Stimulated activated CD4-positive, alpha-beta T cell treated with anti-CD3 and anti-CD28 coated beads, Interleukin-2, amount 100 ng/mL, for 4 hours (primary cell): ENCODE measurements at places on chromosomes 11 and 22.

- no peak for DNase-seq
Measured at GRCh38 chr22:37220543-37220981, 8.3 kb upstream of the SSTR3 start.

DNA sequence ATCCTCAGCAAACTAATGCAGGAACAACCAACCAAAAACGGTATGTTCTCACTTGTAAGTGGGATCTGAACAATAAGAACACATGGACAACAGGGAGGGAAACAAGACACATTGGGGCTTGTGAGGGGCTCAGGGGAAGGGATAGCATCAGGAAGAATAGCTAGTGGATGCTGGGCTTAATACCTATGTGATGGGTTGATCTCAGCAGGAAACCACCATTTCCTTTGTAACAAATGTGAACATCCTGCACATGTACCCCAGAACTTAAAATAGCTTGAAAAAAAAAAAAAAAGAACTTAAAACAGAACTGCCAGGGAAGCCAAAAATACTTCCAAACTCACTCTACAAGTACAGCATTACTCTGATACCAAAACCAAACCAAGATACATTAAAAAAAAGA lies 33.8 kb downstream of the CASP4 start:
- no peak for DNase-seq

DNA sequence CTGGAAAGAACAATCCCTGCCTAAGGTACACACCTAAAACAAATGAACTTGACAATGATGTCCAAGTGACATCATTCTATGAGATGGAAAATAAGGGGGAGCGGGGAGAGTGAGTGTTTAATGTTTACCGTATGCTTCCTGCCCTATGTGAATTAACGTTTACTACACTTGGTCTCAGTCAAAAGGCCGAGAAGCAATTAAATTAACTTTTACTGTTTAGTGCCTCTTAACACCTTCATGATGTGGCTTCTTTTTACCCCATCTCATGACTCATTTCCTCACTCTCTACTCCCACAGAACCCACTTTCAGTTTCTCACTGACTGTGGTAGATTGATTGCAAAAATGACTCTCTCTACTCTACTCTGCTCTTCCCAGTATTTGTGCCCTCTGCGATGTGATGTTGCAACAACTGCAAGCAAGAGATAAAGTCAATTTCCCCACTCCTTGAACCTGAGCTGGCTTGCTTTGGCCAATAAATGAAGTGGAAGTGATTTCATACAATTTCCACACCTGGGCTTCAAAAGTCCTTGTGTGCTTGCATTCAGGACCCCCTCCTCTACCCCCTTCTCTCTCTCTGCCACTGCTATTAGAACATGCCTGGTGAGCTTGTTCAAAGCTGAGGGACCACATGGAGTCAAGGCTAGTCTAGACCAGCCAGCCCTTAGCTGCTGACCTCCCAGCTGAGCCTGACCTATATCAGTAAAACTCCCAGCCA lies 11.6 kb upstream of the ALKBH3 start:
- DNase-seq: peak; percentile 29

- DNase-seq: no peak
Measured at GRCh38 chr11:23585416-23586104, 725.3 kb upstream of the CCDC179 start.

DNA sequence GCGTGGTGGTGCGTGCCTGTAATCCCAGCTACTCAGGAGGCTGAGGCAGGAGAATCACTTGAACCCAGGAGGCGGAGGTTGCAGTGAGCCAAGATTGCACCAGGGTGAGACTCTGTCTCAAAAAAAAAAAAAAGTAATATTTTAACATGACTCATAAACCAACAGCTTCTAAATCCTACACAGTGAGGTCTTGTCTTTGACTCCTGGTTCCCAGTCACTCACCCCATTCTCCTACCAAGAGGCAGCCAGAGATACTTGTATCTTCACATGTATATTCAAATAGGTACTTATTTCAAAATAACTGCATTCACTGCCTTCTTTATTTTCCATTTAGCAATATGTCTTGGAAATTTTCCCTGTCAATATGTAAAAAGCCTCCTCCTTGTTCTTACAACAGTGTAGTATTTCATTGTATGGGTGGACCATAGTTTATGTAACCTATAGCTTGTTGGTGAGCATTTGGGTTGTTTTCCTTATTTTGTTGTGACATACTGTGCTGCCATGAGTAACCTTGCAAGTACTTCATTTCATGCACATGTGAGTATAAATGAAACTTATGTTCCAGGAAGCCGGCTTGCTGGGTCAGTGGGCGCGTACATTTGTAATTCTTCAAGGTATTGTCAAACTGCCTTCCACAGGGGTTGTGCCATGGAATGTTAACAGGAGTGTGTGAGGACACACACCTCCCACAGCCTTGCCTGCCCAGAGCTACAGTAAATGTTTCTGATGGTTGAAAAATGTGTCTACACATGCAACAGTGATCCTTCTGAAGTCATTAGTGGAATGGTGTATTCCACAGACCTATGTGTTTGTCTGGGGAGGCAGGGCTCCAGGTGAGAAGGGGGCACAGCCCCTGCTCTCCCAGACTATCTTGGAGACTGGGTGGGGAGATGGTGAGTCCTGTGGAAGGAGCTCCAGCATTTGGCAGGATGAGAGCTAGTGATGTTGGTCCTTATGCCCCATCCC lies 47.9 kb downstream of the OSBP2 start:
- DNase-seq: no peak

- DNase-seq: no peak
Measured at GRCh38 chr11:57237204-57237681, at the start of gene APLNR. TSS of gene APLNR (minus strand) at chr11:57237250. CDS start at chr11:57237004, 246 bp downstream.

DNA sequence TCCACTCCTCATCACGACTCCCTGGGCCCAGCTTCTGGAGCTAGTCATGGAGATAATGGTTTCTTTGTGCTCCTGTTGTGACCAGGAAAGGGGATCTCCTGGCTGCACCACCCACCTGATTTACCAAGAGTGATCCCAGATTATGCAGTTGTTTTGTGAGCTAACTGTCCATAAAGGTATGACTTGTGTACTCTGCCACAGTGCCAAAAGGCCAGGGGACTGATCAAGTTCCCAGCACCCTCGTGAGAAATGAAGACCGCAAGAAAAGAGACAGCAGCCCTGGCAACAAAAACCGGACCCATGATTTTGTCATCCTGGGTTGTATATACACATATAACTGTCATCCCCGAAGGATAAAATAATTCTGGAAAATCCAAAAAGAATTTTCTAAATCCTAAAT lies 26.6 kb downstream of the TUB start:
- no peak for DNase-seq

DNA sequence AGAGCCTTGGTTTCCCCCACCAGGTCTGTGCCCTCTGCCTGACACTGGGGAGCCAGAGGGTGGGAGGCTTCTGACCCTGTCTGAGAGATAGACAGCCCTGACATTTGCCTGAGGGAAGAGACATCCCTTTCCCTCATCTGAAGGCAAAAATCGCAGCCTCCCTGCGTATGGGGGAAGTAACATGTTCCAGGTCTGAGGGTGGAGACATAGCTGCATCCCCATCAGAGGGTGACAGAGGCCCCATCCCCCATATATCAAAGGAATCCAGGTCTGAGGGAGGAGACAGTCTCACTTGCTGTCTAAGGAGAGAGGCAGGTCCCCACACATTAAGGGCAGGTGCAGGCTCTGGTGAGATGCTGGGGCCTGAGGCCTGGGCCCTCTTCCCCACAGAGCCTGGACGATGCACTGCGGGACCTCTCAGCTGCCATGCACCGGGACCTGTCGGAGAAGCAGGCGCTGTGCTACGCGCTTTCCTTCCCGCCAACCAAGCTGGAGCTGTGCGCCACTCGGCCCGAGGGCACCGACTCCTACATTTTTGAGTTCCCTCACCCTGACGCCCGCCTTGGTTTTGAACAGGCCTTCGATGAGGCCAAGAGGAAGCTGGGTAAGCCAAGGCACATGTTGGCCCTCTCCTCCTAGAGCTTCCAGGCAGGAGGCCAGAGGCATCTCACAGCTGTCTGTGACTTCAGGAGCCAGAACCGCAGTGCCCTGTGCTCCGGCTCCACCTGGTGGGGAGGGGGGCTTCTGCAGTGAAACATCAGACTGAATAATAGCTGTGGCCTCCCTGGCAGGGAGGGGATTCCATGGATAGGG lies 16.1 kb upstream of the RELT start:
- DNase-seq: peak; percentile 22

- no peak for DNase-seq
Measured at GRCh38 chr11:35494957-35495490, 30.4 kb downstream of the PAMR1 start.

GRCh38 chr11:19551457-19551856 lies 161.2 kb upstream of the NAV2 start:
- DNase-seq: no peak

DNA sequence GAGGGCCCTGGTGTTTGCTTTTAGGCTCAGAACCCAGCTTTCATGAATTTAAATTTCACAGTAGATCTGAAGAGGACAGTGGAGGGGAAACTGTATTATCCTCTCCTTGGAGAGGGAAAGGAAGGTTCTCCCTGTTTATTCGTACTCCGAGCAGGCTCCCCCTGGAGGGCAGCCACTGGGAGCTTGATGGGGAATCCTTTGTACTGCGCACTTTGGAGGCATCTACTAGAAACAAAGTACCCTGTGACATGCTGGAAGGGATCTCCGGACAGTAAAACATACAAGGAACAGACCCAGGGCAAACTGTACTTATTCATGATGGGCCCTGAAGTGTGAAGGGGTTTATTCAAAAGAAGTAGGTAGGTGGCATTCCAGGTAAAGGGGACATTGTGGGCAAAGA lies 27.2 kb downstream of the NAV2 start:
- no peak for DNase-seq

GRCh38 chr22:24390576-24390975 lies 36.8 kb upstream of the ADORA2A start:
- no peak for DNase-seq

GRCh38 chr22:29344137-29344536 lies 28.6 kb upstream of the RASL10A start:
- no peak for DNase-seq

DNA sequence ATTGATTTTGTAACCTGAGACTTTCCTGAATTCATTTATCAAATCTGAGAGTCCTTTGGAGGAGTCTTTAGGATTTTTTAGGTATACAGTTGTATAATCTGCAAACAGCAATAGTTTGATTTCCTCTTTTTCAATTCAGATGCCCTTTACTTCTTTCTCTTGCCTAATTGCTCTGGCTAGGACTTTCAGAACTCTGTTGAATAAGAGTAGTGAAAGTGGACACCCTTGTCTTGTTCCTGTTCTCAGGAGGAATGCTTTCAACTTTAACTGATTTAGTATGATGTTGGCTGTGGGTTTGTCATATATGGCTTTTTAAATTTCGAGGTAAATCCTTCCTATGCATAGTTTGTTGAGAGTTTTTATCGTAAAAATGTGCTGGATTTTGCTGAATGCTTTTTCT lies 227.4 kb downstream of the CSNK2A3 start:
- DNase-seq: no peak

DNA sequence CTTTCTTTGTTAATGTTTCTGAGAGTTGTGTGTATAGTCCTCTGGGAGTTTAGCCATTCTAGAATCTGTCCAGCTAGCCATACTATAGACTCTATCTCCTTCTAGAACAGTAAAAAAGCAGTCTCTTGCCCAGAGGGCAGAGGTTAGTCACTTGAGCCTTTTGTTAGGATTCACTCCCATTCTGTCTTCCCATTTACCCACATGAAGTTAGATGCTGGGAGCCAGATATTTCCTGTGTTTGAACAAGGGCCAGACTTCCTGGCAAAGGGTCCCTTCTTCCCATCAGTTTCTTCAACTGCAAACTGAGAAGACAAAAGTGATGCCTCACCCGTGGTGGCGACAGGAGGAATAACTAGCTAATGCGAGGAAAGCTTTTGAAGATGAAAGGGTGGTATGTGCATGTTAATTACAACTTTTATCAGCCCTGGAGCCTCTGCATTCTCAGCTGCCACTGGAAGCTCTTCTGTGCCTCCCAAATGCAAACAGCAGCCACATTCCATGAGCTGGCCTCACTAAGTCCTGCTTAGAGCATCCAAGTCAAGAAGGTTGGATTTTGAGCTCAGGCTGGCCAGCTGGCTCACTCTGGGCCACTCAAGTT lies 12.8 kb downstream of the CD44 start:
- no peak for DNase-seq

GRCh38 chr11:43548916-43549315 lies 131.6 kb upstream of the HSD17B12 start:
- DNase-seq: no peak

DNA sequence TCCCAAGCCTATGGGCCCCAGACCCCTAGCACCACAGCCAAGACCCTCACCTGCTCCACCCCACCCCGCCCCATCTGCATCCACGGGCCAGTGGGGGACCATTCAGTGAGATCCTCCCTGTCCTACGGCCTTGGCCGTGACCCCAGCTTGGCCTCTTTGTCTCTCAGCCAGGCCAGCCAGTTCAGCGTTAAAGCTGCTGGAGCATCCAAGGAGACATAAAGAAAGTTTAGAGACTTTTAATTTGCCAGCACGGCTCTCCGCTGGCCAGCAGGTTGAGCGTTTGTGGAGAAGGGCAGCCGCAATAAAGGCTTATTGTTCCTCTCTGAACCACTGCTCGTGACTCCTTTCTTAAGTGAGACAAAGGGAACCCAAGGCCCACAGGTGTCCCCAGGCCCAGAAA lies 49.3 kb upstream of the LMO1 start:
- DNase-seq: no peak

DNA sequence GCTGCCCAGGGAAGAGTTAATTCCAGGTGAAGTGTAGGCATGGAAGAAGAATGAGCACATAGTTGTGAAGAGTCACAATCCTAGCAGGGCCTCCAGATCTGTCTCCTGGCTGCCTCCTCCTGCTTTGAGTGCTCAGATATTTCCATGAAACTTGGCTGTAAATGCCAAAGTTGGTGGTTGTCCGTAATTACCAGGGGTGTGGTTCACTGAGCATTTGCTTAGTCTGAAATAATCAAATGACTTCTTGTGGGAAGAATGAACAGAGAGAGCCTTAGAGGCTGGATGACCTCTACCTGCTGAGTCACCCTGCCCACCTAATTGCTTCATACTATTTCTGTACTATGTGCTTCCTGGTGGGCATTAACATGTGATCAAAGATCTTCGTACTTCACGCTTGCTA lies 50.9 kb downstream of the APIP start:
- no peak for DNase-seq

DNA sequence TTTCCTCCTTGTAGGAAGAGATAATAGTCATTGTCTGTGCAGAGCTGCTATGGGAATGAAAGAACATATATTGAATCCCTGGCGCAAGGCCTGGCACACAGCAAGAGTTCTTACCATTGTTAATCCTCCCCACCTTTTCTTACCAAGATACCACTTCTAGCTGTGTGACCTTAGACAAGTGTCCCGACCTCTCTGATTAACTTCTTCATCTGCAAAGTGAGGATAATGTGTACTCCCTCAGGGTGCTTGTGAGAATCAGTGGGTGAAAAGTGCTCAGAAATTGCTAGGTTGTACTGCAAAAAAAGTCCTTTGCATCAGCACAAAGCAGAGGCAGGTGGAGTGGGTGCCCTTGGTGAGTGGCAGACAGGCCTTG lies 3.7 kb upstream of the CST6 start:
- no peak for DNase-seq
